ENCODE measurements at places on chromosomes 13 and 19.

GRCh38 chr19:45558399-45558878 is 26.2 kb downstream of the OPA3 start:
- DNase-seq, result peak; percentile 45

DNA sequence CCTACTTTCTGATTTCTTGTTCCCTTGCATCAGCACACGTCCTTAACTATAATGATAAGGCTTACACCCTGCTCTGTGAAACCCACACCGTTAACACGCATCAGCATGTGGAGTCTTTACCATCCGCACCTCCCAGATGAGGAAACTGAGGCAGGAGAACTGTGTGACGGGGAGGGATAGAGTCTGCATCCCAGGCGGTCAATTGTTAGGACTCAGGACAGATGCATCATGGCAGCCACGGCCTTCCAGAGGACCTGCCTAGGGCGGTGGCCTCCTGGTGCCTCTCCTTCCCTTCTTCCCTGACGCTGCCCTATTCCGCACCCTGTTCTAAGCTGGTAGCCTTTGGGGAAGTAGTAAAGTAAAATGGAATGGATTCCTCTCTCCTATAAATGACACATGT is 326.0 kb downstream of the TEX29 start:
- DNase-seq, result no peak

DNA sequence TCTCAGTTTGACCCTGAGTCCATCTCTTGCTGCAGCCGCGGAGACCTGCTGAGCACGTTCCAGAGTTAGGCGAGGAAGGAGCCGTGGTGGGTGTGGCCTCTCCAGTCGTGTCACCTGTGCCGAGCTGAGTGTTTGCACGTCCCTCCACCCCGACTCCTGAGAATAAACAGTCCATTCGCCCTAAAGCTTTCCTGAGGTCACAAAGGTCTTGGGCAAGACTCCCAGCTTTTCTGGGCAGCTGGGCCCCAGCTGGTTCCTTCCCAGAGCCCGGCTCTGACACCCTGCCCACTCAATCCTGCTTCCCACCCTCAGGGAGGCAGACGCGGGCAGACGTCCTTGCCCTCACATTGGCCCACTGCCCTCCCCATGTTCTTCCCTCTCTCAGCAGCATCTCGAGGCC is 142.2 kb downstream of the KCTD15 start:
- DNase-seq, result no peak

GRCh38 chr13:31875134-31875533 is 135.8 kb downstream of the RXFP2 start:
- no peak for DNase-seq

- no peak for DNase-seq
Observed at GRCh38 chr13:44440046-44440608, 66.5 kb downstream of the SERP2 start.

GRCh38 chr19:54416695-54417491 is 1.6 kb downstream of the TTYH1 start:
- DNase-seq, result no peak

GRCh38 chr19:35083691-35084508 is 31.7 kb upstream of the FXYD3 start:
- DNase-seq, result no peak

DNA sequence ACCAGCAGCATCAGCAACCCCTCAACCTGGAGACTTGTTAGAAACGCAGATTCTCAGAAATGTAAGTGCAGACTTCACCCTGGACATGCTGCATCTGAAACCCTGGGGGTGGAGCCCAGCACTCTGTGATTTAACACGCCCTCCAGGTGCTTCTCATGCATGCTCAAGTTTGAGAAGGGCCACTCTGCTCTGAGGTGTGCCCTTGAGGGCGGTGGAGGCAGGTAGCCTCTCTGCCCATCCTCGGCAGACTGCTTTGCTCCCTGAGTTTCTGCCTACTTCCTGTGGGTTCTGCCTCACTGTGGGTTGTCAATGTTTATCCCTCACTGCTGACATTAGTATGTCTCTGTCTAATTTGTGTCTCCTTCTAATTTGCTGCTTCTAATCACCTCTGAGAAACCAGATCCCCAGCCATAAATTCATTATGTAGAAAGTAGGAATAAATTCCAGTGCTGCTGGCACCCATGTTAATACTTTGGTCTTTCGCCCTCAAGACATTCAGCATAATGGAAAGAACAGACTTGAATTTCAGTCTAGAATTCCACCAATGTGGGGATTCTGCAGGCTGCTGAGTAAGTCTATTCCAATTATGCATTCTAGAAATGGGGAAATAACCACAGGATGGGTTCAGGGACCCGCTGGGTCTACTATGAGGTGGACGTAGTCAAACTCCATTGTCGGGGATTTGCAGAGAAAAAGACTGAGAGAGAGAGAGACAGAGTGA is 51.3 kb upstream of the CYSLTR2 start:
- DNase-seq, result no peak

- no peak for DNase-seq
Observed at GRCh38 chr19:4374498-4375163, 25.7 kb downstream of the SH3GL1 start.

GRCh38 chr13:56352361-56352760 is 788.4 kb upstream of the PRR20A start:
- DNase-seq, result no peak

- DNase-seq, result peak; percentile 9
Observed at GRCh38 chr19:24033963-24034342, 53.0 kb upstream of the ZNF254 start.

GRCh38 chr13:49356223-49356622 is 87.6 kb downstream of the CAB39L start:
- DNase-seq, result no peak

GRCh38 chr13:112529216-112529615 is 58.7 kb downstream of the TUBGCP3 start:
- no peak for DNase-seq

- DNase-seq, result no peak
Observed at GRCh38 chr13:38680912-38681311, 6.0 kb upstream of the FREM2 start.

DNA sequence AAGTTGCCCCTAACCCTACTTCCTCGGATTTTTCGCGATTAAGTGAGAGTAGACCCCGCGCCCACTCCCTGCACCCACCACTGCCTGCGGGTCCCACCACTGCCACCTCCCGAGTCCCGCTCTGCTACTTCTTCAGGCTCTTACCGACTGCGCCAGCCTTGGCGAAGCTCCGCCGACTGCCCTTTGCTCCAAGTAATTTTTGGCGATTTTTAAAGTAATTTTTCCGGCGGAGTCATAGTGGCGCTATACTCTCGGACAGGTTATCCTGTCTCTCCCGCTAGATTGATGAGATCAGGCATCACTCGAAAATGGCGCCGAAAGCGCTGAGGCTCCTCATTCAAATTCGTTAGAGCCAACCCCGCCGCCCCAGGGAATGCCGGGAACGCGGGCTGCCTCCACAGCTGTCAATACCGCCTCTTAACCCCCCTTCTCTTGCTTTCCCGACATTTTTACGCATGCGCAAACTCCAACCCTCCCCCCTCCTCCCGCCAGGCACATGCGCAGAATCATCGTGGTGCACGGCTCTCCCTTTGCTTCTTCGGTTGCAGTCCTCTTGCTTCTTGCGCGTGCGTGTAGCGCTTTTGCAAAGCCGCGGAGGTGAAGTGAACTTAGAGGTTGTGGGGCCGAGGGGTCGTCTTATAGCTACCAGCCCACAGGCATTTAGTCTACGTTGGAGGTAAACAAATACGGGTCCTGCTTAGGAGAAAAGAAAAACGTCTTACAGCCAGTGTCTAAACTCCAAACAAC is 66.6 kb downstream of the KCNRG start:
- DNase-seq, result peak; percentile 98

DNA sequence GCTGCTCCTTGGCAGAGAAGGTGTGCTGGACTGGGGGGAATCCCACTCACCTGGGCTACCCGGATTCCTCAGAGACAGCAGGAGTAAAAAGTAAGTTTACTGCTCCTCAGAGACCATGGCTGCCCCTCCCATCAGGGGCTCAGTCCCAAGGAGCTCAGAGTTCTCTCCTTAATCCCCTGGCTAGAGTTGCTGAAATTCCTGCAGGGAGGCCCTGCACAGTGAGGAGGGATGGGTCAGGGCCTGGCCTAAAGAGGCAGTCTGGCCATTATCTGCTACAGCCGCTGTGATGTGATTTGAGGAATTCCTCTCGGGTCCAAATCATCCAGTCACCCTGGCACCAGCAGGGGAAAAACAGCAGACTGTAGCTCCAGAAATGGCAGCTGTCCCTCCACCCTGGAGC is 502.5 kb downstream of the PCDH17 start:
- no peak for DNase-seq

DNA sequence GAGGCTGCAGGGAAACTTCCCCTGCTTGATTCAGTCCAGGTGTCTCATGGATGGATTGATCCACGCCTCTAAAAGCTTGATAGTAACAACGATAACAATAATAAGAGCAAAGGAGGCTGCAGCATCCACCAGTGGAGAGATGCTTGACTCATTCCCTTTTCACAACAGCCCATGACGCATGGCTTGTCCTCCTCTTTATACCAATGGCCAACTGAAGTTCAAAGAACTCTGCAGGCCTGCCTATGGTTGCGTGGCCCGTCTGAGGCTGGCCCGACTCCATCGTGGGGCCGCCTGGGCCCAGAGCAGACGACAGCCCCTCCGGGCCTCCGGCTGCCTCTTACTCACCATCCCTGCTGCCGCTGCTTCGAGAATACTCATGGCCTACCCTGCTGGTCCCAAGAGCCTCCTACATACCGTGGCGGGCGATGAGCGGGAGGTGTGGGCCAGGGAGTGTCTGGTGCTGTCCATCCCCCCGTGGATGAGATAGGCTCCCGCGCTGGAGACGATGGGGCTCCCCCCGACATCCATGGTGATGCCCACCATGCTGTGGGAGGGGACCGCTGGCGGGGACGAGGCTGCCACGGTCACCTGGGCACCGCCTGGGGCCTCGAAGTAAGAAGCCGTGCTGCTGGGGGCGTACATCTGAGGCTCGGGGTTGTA is 61.8 kb upstream of the RANBP3 start:
- DNase-seq, result no peak

DNA sequence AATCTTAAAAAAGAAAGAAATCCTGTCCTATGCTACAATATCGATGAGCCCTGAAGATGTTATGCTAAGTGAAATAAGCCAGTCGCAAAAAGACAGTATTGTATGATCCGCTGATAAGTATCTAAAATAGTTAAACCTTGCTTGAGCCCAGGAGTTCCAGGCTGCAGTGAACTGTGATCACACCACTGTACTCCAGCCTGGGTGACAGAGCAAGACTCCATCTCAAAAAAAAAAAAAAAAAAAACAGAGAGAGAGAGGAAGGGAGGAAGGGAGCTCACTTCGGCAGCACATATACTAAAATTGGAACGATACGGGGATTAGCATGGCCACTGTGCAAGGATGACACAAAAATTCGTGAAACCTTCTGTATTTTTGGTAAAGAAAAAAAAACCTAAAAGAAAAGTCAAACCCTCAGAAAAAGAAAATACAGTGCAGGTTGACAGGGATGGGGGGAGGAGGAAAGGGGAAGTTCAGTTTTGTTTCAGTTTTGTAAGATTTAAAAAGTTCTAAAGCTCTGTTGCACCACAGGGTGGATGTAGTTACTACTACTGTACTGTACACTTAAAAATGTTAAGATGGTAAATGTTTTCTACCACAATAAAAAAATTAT is 8.4 kb downstream of the CLASRP start:
- DNase-seq, result no peak

DNA sequence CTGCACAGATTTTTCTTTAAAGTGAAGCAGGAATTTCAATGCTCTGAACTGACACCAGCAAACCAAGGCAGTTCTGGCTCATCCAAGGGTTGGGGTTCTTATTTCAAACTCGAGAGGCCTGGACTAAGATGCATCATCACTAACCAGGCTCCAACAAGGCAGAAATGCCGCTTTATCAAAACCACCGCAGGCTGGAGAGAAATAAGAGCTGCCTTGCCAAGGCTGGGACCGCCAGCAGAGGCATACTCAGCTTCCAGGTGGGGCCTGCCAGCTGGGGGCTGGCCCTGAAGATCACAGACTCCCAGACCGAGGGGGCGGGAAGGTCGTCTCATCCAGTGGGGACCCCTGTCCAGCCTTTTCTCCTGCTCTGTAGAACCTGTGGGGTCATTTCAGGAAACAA is 37.4 kb upstream of the GAS6 start:
- DNase-seq, result no peak

DNA sequence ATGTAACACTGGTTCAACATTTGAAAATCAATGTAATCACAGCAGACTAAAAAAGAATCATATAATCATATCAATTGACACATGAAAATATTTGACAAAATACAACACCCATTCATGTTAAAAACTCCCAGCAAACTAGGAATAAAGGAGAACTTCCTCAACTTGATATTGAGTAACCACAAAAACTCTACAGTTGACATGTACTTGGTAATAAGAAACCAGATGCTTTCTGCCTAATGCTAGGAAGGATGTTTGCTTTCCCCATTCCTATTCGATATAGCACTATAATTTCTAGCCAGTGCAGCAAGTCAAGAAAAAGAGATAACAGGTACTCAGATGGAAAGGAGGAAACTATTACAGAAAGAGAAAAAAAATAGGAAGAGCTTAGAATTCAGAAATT is 26.9 kb downstream of the UFM1 start:
- no peak for DNase-seq

- no peak for DNase-seq
Observed at GRCh38 chr13:28467034-28467433, 27.9 kb downstream of the FLT1 start.

GRCh38 chr19:57037556-57037955 is 82.2 kb upstream of the USP29 start:
- no peak for DNase-seq

GRCh38 chr13:113448545-113448884 is 4.8 kb downstream of the ADPRHL1 start:
- no peak for DNase-seq

- no peak for DNase-seq
Observed at GRCh38 chr13:100854006-100854405, 179.4 kb upstream of the TMTC4 start.

GRCh38 chr13:110419946-110420345 is 112.9 kb downstream of the COL4A2 start:
- no peak for DNase-seq

- DNase-seq, result no peak
Observed at GRCh38 chr19:43789029-43789428, 8.3 kb upstream of the KCNN4 start.

DNA sequence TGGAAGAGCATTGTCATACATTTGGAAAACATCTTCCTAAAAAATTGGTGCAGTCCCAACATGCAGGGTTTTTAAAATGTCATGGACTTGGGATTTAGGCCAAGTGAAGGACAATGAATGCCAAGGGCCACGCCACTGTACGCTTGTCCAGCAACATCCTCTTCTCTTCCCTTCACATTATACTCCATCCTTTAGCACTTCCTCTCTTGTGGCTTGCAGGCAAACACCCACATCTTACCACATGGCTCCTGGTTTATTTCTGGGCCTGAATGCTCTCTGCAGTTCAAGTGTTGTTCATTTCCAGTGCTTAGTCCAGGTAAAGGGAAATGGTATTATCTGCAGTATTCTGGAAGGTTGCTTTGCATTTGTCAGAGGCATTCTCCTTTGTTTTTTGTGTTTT is 45.0 kb downstream of the CBY2 start:
- DNase-seq, result no peak

- no peak for DNase-seq
Observed at GRCh38 chr19:15476325-15476724, 3.0 kb downstream of the PGLYRP2 start.

DNA sequence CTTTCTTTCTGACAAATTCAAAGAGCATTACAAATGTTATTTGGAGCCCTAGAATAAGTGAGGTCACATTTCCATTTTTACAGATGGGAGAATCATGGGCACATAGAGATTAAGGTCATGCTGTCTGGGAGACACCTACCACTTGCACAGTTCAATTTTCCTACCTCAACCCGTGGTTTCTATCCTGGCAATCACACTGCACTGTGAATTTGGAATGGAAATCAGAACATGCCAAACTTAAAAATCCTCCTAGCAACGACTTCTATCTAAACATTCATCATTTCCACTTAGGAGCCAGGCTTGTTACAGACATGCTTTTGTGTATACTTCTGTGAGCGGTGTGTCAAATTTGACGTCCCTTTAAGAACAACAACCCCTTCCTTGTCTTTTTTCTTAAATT is 251.5 kb downstream of the DNAJC15 start:
- no peak for DNase-seq

Measured in stimulated activated naive CD4-positive, alpha-beta T cell treated with Interleukin-2 at 50 U/mL for 16 hours (primary cell).